Upper lobe of left lung (tissue), 6 donors: ENCODE measurements at places on chromosomes 6 and 20.

DNA sequence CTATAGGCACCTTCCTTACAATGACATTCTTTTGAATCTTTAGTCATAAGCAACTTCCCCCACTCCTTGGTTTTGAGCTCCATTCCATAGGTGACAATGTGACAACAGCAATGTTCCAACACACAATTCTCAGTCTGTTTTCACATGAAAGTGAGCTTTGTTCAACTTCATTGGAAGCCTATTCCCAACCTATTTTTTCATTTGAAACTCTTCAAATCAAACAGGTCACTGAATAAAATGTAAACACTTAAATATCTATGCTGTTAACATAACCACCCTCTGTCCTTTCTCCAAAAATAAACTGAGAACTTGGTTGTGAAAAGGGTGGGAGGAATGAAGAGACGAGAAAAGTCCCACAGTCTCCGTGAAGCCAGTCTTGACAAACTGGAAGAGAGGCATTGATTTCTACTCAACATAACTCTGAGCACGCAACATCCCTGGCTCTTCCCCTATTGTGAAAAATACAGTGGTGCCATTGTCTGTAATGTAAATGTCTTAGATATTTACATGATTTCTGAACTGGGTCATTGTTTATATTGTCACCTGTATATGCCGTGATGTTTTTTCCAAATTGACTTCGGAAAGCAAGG is 343.1 kb downstream of the TFAP2A start:
- no peak for DNase-seq
- H3K27ac ChIP-seq: no peak overlapping the region
- H3K4me1 ChIP-seq: no peaks in the 10 kb centered on the region
- H3K27me3 ChIP-seq: no peaks in the 10 kb centered on the region
- H3K4me3 ChIP-seq: no peak overlapping the region

GRCh38 chr6:143468026-143468425 is 17.4 kb downstream of the PEX3 start:
- no peak overlapping the region for H3K4me3 ChIP-seq
- no peaks in the 10 kb centered on the region for H3K4me1 ChIP-seq
- H3K27me3 ChIP-seq: no peaks in the 10 kb centered on the region
- no peak for DNase-seq

- H3K27ac ChIP-seq: no peak overlapping the region
- no peak overlapping the region for H3K4me3 ChIP-seq
- H3K4me1 ChIP-seq: no peaks in the 10 kb centered on the region
- no peaks in the 10 kb centered on the region for H3K36me3 ChIP-seq
- H3K27me3 ChIP-seq: no peaks in the 10 kb centered on the region
- no peak for DNase-seq
Measured at GRCh38 chr20:6940048-6940447, 172.6 kb downstream of the BMP2 start.

DNA sequence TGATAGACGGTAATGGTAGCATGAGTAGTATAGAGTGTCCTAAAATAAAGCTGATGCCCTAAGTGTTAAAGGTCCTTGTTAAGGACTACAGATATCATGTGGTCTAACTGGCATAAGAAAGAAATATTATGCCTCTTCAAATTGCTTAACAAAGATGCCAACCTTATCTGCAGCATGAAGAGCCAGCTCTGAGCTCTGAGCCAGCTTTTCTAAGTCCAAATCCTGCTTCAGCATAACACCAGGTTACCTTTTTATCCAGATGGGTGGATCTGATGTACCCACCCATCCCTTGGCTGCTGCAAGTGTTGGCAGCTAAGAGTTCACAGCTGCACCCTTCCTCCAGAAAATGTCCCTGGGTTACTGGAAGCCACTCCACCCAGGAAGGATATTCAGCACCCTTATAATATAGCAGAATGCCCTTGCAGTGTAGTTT is 83.8 kb downstream of the TENT5A start:
- DNase-seq: no peak
- H3K4me3 ChIP-seq: no peak overlapping the region
- H3K27me3 ChIP-seq: no peaks in the 10 kb centered on the region
- no peak overlapping the region for H3K27ac ChIP-seq

DNA sequence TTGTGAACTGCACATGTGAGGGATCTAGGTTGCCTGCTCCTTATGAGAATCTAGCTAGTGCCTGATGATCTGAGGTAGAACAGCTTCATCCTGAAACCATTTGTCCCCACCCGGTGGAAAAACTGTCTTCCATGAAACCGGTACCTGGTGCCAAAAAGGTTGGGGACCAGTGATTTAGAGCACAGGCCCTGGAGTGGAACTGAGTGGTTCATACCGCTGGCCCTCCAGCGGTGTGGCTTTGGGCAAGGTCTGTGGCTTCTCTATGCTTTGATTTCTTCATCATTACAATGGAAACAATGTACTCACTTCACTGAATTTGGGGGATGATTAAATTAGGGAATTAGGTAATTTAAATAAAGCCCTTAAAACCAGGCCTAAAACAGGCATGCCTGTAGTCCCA is 36.3 kb downstream of the CD164 start:
- H3K27ac ChIP-seq: no peak overlapping the region
- no peaks in the 10 kb centered on the region for H3K36me3 ChIP-seq
- H3K4me1 ChIP-seq: peaks cover 6% of the 10 kb centered on the region
- no peak overlapping the region for H3K4me3 ChIP-seq

GRCh38 chr20:19737025-19737424 is 21.0 kb upstream of the RIN2 start:
- H3K36me3 ChIP-seq: no peaks in the 10 kb centered on the region
- H3K4me1 ChIP-seq: peaks cover 16% of the 10 kb centered on the region
- no peaks in the 10 kb centered on the region for H3K27me3 ChIP-seq
- no peak overlapping the region for H3K27ac ChIP-seq

- no peaks in the 10 kb centered on the region for H3K36me3 ChIP-seq
- no peaks in the 10 kb centered on the region for H3K27me3 ChIP-seq
- DNase-seq: no peak
- no peaks in the 10 kb centered on the region for H3K4me1 ChIP-seq
Measured at GRCh38 chr6:75130784-75131183, 75.1 kb downstream of the COL12A1 start.

- H3K4me3 ChIP-seq: no peak overlapping the region
- no peaks in the 10 kb centered on the region for H3K36me3 ChIP-seq
- H3K27ac ChIP-seq: no peak overlapping the region
- DNase-seq: no peak
Measured at GRCh38 chr6:117233145-117233544, 32.2 kb upstream of the VGLL2 start.

DNA sequence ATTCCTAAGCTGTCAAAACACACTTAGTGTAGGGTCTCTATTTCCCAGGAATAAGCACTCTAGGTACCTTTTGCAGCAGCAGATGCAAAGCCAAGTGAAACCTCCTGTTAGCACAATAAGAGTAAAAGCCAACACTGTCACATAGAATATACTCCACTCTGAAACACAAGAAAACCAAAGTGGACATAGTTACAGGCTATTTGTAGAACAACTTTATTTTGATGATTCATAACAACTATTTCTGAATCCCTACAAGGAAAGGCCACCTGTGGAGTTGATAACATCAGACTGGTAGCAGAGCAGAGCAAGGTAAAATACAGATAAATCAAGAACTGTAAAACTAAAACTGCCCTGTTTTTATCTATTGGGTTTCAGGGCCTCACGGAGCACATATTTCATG is 59.7 kb downstream of the ALDH5A1 start:
- DNase-seq: no peak
- no peaks in the 10 kb centered on the region for H3K36me3 ChIP-seq
- H3K27me3 ChIP-seq: no peaks in the 10 kb centered on the region
- no peak overlapping the region for H3K27ac ChIP-seq

DNA sequence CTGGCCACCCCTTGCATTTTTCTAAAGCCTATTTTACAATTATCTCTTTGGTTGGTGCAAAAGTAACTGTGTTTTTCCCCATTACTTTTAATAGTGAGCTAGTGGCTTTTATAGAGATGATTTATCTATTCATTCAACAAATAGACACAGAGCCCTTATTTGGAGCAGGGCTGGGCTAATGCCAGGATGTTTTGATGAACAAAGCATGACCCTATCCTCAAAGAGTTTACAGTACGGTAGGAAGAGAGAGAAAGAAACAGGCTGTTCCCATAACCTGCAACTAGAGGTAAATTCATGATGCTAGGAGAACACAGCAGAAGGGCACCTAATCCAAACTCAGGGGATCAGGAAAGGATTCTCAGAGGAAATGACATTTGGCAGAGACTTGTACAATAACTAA is 37.3 kb upstream of the UST start:
- DNase-seq: no peak
- H3K4me1 ChIP-seq: no peaks in the 10 kb centered on the region
- H3K36me3 ChIP-seq: no peaks in the 10 kb centered on the region

GRCh38 chr6:111113336-111114086 is 26.2 kb downstream of the SLC16A10 start:
- H3K36me3 ChIP-seq: no peaks in the 10 kb centered on the region
- peak; percentile 59 for DNase-seq
- no peak overlapping the region for H3K4me3 ChIP-seq
- peak overlapping the region; percentile 34 for H3K27ac ChIP-seq

DNA sequence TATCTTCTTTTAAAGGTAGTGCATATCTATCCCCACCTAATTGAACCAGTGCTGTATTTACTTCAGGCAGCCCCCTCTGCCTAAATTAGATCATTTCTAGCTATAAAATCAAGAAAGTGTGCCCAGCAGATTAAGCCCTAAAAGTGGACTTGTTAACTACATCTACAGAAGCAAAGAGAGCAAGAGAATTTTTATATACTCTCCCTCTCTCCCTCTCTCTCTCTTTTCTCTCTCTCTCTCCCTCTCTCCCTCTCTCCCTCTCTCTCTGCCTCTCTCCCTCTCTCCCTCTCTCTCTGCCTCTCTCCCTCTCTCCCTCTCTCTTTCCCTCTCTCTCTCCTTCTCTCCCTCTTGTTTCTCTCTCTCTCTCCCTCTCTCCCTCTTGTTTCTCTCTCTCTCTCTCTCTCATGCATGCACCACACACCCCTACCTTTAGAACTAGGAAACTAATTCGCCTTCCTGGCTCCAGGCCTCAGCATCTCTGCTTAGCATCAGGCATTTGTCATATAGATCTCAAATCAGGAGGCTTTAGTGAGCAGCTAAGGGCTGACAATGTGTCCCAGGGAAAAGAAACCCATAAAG is 71.4 kb downstream of the FOXA2 start:
- no peak overlapping the region for H3K4me3 ChIP-seq
- peaks cover 7% of the 10 kb centered on the region for H3K4me1 ChIP-seq
- H3K27me3 ChIP-seq: no peaks in the 10 kb centered on the region

- no peak overlapping the region for H3K27ac ChIP-seq
- H3K27me3 ChIP-seq: no peaks in the 10 kb centered on the region
- no peaks in the 10 kb centered on the region for H3K36me3 ChIP-seq
- no peak for DNase-seq
- H3K4me1 ChIP-seq: no peaks in the 10 kb centered on the region
Measured at GRCh38 chr6:148724428-148724827, 22.4 kb upstream of the UST start.

- peaks cover 70% of the 10 kb centered on the region for H3K4me1 ChIP-seq
- peak overlapping the region; percentile 36 for H3K27ac ChIP-seq
- H3K4me3 ChIP-seq: no peak overlapping the region
- DNase-seq: no peak
- no peaks in the 10 kb centered on the region for H3K36me3 ChIP-seq
Measured at GRCh38 chr20:33999025-33999649, 5.4 kb downstream of the RALY start.

GRCh38 chr6:75250552-75250951 is 7.0 kb upstream of the COX7A2 start:
- no peak overlapping the region for H3K4me3 ChIP-seq
- DNase-seq: no peak
- no peaks in the 10 kb centered on the region for H3K4me1 ChIP-seq
- peaks cover 5% of the 10 kb centered on the region for H3K36me3 ChIP-seq
- H3K27ac ChIP-seq: no peak overlapping the region
- H3K27me3 ChIP-seq: no peaks in the 10 kb centered on the region

- DNase-seq: no peak
- H3K36me3 ChIP-seq: no peaks in the 10 kb centered on the region
- no peaks in the 10 kb centered on the region for H3K27me3 ChIP-seq
- no peak overlapping the region for H3K4me3 ChIP-seq
- no peak overlapping the region for H3K27ac ChIP-seq
Measured at GRCh38 chr20:4306206-4306605, 290.8 kb upstream of the RNF24 start.

- H3K4me1 ChIP-seq: peaks cover 4% of the 10 kb centered on the region
- H3K4me3 ChIP-seq: no peak overlapping the region
Measured at GRCh38 chr6:34521463-34522285, 34.5 kb downstream of the SPDEF start.

GRCh38 chr6:100346828-100347227 is 117.9 kb downstream of the SIM1 start:
- no peak for DNase-seq
- no peak overlapping the region for H3K4me3 ChIP-seq
- no peaks in the 10 kb centered on the region for H3K4me1 ChIP-seq
- H3K36me3 ChIP-seq: no peaks in the 10 kb centered on the region
- no peak overlapping the region for H3K27ac ChIP-seq
- no peaks in the 10 kb centered on the region for H3K27me3 ChIP-seq

DNA sequence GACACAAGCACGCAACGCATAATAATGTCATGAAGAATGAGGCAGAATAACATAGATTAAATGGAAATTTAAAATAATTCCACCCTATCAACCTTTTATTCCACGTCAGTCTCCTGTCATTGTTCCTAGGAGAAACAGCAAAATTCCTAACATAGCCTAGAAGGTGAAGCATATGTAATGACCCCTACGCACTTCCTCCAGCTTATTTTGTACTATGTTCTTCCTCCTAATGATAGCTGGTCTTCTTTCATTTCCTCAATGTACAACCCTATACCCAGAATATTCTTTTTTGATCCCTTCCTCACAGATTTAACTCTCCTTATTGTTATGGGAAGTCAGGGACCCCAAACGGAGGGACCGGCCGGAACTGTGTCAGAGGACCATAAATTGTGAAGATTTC is 122.0 kb upstream of the CARMIL1 start:
- no peaks in the 10 kb centered on the region for H3K36me3 ChIP-seq
- no peak overlapping the region for H3K4me3 ChIP-seq
- no peaks in the 10 kb centered on the region for H3K4me1 ChIP-seq
- H3K27ac ChIP-seq: no peak overlapping the region
- no peaks in the 10 kb centered on the region for H3K27me3 ChIP-seq

DNA sequence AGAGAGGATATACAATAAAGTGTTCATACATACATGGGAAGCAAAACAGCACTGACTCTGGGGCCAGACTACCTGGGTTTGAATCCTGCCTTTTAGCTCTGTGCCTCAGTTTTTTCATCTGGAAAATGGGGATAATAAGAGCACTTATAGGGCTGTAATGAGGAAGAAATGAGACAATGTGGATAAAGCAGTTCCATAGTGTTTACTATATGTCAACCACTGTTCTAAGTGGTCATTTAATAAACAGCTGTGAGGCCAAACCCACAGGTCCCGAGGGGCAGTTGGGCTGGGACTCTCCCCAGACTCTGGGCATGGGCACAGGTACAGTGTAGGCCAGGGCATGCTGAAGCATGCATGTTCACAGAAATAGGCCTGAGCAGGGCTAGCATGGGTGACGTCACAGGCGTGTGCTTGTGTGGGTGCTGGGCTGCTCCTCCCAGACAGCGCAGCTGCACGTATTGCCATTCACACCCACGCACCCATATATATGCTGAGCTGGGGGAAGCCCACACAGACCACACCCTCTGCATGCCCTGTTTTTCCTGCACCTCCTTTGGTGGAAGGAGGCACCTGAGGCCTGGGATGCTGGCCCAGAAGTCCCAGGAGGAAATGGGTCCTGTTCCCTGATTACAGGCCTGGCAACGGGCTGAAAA is 3.5 kb upstream of the PLCG1 start:
- H3K27ac ChIP-seq: no peak overlapping the region
- H3K4me1 ChIP-seq: peaks cover 7% of the 10 kb centered on the region
- H3K27me3 ChIP-seq: no peaks in the 10 kb centered on the region
- H3K36me3 ChIP-seq: no peaks in the 10 kb centered on the region
